Non-pigmented ciliary epithelial cell (primary cell): ENCODE measurements at places on chromosomes 13 and 19.
A peak's percentile ranks its signal among the peaks of the same experiment; 100 is the strongest.

DNA sequence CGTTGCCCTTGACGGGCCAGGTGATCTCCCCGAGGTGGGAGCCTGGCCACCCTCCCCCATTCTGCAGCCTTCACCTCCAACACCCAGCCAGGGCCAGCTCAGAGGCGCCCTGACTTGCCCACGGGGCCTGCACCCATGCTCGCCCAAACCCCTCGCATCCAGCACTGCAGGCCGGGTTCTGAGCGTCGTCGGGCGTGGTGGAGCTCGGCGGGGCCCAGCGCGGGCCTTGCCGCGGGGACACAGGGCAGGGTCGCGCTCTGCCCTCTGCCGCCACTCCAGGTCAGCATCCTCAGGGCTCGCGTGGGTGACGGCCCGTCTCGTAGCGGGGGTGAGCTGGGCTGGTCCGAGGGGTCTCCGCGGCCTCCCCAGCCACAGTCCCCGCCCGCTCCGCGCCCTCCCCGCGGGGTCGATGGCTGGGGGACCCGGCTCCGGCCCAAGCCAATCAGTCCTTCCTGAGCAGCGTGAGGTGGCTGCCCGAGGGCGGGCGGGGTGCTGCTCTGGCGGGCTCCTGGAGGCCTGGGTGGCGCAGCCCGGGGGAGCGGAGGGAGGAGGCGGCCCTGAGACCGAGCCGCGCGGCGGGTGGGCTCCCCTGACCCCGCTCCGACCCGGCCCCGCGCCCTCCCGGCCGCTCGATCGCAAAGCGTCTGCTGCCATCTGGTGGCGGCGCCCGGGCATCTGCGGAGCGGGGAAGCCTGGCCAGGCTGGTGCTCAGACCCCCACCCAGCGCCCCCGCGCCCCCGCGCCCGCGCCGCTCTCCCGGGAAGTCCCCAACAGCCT, 61.4 kb downstream of the CCNE1 start:
- no peak for DNase-seq

- DNase-seq, result no peak
Measured at GRCh38 chr13:20127262-20127561, 33.6 kb downstream of the GJA3 start.

DNA sequence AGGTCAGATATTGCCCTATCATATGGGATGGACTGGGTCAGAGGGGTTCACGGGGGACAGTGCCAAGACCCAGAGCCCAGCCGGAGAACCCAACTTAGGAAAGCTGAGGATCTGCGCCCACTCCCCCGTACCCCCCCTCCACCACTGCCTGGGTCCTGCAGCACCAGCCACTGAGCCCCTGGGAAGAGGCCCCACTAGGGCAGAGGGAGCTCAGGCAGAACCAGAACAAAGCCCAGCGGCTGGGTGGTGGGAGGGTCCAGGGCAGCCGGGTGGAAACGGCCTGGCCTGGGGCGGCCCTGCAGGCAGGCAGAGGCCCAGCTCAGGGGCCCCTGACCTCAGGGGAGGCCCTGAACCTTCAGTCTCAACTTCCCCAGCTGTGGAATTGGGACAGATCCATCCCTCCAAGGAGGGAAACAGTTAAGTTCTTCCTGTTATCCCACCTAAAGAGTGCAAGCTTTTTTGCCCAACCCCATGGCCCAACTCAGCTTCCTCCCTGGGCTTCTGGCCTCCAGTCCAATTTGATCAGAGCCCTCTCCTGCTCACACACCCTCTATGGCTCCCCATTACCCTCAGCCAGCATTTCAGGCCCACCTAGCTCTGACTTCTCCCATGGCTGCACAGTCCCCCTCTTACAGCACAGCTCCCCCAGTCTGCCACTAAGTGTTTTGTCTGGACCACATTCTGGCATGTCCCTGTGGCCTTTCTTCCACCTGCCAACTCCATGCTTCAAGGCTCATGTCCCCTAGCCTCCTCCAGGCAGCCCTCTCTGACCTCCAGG, 3.1 kb downstream of the NR2F6 start:
- DNase-seq, result no peak

- no peak for DNase-seq
Measured at GRCh38 chr13:74886502-74886901, 595.5 kb downstream of the TBC1D4 start.

GRCh38 chr19:18046059-18046718, 38.2 kb downstream of the ARRDC2 start:
- peak; percentile 35 for DNase-seq

- no peak for DNase-seq
Measured at GRCh38 chr19:42455621-42456081, 12.9 kb upstream of the CXCL17 start.

DNA sequence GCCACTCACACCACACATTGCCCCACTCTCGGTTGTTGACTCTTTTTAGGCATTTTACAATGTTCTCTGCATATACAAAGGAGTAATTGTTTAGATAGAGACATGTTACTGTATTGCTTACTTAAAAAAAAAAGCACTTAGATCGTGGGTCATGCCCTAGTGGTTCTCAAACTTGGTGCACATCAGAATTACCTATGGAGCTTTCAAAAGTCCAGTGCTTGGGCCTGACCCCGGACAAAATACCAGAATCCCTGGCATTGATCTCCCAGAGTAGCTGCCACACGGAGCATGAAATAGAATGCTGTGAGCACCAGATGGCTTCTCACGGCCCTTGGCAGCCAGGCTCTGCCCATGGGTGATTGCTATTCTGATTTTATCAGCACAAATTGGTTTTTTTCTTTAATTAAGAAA, 20.0 kb downstream of the ACP7 start:
- DNase-seq, result no peak

DNA sequence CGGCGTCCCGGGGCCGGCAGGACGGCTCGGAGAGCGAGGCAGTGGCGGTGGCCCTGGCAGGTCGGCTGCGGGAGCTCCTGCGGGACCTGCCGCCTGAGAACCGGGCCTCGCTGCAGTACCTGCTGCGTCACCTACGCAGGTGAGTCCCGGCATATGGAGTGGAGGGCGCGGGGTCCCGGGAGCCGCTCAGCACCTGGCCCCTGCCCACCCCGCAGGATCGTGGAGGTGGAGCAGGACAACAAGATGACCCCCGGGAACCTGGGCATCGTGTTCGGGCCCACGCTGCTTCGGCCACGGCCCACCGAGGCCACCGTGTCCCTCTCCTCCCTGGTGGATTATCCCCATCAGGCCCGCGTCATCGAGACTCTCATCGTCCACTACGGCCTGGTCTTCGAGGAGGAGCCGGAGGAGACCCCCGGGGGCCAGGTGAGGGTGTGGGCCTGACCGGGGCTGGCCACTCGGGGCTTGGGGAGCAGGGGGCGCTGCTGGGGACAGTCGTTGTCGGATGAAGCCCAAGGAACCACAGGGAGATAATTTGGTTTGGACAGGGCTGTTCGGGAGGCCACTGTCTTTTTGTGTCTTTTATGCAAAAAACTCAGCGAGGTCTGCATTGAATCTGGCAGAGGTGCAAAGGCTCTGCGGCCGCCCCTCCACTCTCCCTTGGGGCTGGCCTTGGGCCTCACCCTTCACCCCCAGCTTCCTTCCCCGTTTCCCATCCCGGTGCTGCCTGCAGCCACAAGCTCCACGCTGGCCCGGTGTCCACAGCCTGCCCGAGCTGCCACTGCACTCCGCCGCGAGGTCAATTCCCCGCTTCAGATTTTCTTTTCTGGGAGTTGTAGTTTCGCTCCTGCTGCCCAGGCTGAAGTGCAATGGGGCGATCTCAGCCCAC, 12.0 kb downstream of the POLR2E start:
- no peak for DNase-seq

- DNase-seq, result no peak
Measured at GRCh38 chr19:20423381-20424197, 142.0 kb downstream of the ZNF737 start.

DNA sequence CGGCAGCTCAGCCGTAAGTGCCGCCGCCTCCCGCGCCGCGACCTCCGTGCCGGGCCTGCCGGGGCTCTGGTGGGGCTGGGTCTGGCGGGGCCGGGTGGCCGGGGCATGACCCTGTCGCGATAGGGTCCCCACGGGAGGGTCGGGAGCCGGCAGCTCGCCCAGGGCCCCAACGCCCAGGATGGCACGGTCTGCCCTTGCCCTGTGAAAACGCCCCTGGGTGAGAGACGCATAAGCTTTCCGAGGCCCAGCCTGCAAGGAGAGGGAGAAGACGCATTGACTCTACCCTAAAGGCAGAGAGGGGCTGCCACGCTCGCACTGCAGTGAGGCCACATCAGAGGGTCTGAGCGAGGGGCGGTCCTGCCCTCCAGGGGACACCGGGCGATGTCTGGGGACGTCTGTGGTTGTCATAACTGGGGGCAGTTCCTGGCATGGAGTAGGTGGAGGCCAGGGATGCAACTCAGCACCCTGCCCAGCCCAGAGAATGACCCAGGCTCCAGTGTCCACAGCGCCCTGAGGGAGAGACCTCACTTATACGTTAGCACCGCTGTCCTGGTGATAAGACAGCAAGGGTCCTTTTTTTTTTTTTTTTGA, 539 bp downstream of the ZNF554 start:
- no peak for DNase-seq

DNA sequence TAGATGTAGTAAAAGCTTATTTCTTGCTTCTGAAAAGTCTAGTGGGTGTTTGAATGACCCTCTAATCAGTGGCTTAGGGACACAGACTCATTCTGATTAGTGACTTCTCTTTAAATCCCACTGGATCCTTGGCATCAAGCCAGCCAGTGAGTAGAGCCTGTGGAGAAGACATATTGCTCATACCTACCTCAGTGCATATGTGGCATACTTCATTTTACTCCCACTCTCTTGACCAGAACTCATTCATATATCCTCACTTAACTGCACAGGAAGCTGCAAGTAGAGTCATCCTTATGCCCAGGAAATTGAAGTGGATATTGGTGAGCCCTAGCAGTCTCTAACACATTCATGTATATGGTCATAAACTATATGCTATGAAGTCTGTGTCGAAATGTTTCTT, 148.3 kb downstream of the PDS5B start:
- DNase-seq, result peak; percentile 91

- DNase-seq, result no peak
Measured at GRCh38 chr13:23470790-23471614, 37.5 kb upstream of the SACS start.

GRCh38 chr19:38062959-38063761, 156.2 kb downstream of the SIPA1L3 start:
- no peak for DNase-seq

GRCh38 chr13:111969551-111970135, 97.3 kb upstream of the SOX1 start:
- no peak for DNase-seq

- DNase-seq, result no peak
Measured at GRCh38 chr19:33503433-33504057, 18.0 kb downstream of the PEPD start.

DNA sequence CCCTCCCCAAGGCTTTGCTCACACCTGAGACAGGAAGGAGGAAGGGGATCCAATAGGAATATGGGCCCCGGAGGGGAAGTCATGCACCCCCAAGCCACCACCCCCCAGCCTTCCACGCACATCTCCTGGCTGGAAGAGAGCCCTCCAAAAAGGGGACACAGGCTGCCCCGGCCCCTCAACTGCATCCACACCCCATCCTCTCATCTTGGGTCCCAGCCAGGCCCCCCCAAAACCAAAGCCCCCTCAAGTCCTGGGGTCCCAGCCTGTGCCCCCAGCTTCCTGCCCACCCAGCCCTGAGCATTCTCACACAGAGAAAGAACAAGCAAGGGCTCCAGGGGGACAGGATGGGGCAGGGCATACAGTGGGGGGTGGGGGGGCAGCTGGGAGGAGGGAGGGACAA, 12.1 kb downstream of the SMIM24 start:
- no peak for DNase-seq

- no peak for DNase-seq
Measured at GRCh38 chr19:5827342-5827890, 12.1 kb downstream of the FUT6 start.

DNA sequence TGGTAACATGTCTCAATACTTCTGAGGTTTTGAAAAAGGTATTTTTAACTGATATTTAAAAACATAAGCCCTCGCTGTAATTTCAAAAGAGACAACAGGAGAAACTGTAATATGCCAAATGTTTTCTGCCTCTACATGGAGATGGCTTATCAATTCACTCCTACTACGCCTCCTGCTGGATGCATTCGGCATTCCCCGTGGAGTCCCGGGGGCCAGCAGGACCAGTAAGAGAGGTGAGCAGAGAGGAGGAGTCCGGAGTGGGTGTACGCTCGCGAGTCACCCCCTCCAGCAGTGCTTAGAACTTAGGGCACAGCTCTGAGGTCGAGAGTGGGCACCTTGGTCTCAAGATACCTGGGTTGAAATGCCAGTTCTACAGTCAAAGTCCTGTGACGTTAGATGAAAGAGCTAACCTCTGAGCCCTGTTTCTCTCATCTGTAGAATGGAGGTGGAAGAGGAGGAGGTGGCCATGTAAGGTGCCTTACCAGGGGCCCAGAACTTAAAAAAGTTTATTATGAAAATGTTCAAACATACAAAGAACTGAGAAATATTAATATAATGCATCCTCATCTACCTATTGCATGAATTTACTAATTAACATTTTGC, 110.2 kb downstream of the STK24 start:
- no peak for DNase-seq

DNA sequence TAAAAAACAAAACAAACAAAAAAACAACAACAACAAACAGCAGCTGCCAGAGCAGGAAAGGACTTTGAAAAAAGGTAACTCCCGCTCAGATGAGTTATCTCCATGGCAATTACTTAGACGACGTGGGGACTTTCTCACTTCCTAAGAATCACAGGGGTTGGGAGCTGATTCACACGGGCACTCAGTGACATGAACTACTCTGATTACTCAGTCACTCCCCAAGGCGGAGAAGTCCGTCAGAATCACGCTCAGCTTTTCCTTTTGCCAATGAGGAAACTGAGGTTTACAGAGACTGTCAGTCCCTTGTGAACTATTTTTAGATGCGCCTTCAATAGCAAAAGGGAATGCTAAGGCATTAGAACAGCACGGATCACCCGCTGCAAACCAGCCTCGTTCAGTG, 32.3 kb upstream of the MATK start:
- DNase-seq, result peak; percentile 5

- no peak for DNase-seq
Measured at GRCh38 chr19:47106821-47107201, 6.8 kb downstream of the ZC3H4 start.

- DNase-seq, result no peak
Measured at GRCh38 chr13:70107498-70108281, at the start of gene ATXN8OS. Gene ATXN8OS, plus strand, starts transcription at chr13:70107826.

- no peak for DNase-seq
Measured at GRCh38 chr13:106815545-106815944, 247.6 kb upstream of the ARGLU1 start.

DNA sequence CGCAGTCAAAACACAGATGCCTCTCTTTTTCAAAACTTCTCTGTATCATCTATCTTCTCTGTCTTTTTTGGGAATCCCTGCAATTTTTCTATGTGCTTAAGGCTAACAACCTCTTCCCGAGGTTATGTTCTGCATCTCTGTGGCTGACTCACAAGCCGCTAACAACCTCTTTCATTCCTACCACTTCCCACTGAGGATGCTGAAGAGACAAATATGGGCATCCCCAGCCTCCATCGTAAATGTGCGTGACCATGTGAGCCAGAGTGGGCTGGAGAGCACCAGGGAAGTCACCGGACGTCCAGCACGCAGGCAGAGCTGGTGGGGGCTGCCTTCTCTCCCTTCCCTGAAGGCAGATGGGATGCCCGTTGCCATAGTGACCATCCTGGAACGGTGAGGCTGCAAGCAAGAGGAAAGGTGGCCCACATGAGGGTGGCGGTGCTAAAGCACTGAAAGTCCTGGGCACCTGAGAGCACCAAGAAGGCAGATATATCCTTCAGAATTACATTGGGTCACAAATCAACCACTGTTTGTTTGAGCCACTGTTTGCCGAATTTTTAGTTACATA, 122.8 kb downstream of the SHISA2 start:
- DNase-seq, result no peak

GRCh38 chr13:31043957-31044356, 111.5 kb downstream of the TEX26 start:
- DNase-seq, result no peak

GRCh38 chr13:43391036-43391435, 367.6 kb downstream of the DNAJC15 start:
- no peak for DNase-seq

GRCh38 chr19:28049875-28050274, 1163.1 kb downstream of the UQCRFS1 start:
- no peak for DNase-seq
